Activated CD4-positive, alpha-beta memory T cell treated with anti-CD3 and anti-CD28 coated beads for 36 hours (primary cell): ENCODE measurements at places on chromosomes 2 and 18. TPM values are rescaled to one million over a fixed set of nuclear protein-coding genes. Genes with fewer than 3 reads are reported as not detected.

TGFA gene
- 0.50 TPM for total RNA-seq

SPDYA gene
- 0.92 TPM for total RNA-seq

EFR3B gene
- total RNA-seq = 1.5 TPM

LIMS4 gene
- total RNA-seq = 3.3 TPM

IMPA2 gene
- total RNA-seq = 20.3 TPM

GPR35 gene
- total RNA-seq = 4.7 TPM

TBR1 gene
- total RNA-seq = not detected
